ENCODE measurements at places on chromosomes 2 and 18.
A peak's percentile ranks its signal among the peaks of the same experiment; 100 is the strongest.

GRCh38 chr18:22871809-22872525 lies 61.2 kb upstream of the RBBP8 start:
- peak; percentile 30 for DNase-seq

DNA sequence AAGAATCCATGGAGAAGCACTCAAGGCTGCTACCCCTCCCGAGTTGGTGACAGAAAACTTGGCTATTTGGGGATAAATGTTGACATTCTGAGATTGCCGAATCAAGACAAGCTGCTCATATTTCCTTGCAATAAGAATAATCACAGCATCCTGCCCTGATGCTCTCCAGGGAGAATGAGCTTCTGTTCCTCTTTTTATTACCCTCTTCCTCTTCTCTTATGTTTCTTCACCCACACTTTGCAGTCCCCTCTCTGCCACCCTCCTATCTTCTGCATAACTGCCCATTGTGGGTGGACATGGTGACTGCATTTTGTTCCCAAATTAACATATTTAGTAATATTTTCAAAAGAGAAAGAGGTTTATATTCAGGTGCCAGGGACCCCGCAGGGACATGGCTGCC lies 11.9 kb upstream of the MSGN1 start:
- DNase-seq: no peak

DNA sequence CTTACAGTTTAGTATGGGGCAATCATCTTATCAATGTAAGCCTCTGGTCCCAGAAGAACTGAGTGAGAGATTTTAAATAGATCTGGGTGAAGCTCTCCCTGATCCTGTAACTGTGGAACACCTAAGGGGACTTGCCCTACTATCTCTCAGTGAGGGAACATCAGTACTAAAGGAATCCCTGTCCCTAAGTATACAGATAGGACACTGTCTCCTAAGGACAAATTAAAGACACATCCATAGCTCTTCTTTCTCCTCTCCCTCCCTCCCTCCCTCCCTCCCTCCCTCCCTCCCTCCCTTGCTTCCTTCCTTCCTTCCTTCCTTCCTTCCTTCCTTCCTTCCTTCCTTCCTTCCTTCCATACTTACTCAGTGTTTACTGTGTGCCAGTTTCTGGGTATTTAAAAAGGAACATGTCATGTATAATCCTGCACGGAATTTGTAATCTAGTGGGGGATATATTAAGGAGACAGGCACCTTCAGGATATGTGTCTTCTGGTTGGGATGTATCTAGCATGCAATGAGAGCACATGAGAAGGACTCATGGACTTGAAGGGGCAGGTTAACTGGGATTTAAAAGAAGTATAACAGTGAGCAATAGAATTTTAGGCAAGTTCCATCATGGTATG lies 222.2 kb upstream of the ATP5MC3 start:
- DNase-seq: no peak

- DNase-seq: peak; percentile 83
Measured at GRCh38 chr2:230441227-230441897, 25.4 kb downstream of the SP100 start.

DNA sequence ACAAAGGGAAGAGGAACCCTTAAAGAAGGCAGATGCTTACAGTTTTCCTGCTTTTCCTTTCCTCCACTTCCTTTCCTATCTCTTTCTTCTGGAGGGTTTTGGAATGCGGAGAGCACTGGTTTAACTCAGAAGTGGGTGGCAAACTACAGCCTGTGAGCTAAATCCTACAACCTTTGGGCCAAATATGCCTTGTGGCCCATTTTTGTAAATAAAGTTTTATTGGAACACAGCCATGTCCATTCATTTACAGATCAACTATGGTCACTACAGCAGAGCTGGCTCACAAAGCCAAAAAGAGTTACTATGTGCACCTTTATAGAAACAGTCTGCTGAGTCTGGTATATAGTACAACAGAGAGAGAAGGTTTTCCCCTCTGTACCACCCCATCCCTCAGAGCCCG lies 69.1 kb downstream of the CCDC93 start:
- no peak for DNase-seq

GRCh38 chr18:11570769-11571412 lies 38.5 kb upstream of the SLC35G4 start:
- DNase-seq: peak; percentile 46

Data from AG10803 (cell line).